Epithelial cell of umbilical artery (primary cell): ENCODE measurements at places on chromosomes 2 and 18. TPM values are rescaled to one million over a fixed set of nuclear protein-coding genes. Genes with fewer than 3 reads are reported as not detected.

Gene ALKAL2
- total RNA-seq = not detected in 2 replicates

Gene PGAP1
- total RNA-seq = 6.5 and 7.6 TPM in 2 replicates

Gene TUBB8B
- total RNA-seq = not detected in 2 replicates

Gene HAAO
- not detected in 2 replicates for total RNA-seq

Gene HTRA2
- 40.7 and 63.3 TPM in 2 replicates for total RNA-seq

Gene ALLC
- not detected in 2 replicates for total RNA-seq

Gene ALPP
- total RNA-seq = not detected in 2 replicates
